COLO829 (cell line): ENCODE measurements at places on chromosomes 1 and 21.

DNA sequence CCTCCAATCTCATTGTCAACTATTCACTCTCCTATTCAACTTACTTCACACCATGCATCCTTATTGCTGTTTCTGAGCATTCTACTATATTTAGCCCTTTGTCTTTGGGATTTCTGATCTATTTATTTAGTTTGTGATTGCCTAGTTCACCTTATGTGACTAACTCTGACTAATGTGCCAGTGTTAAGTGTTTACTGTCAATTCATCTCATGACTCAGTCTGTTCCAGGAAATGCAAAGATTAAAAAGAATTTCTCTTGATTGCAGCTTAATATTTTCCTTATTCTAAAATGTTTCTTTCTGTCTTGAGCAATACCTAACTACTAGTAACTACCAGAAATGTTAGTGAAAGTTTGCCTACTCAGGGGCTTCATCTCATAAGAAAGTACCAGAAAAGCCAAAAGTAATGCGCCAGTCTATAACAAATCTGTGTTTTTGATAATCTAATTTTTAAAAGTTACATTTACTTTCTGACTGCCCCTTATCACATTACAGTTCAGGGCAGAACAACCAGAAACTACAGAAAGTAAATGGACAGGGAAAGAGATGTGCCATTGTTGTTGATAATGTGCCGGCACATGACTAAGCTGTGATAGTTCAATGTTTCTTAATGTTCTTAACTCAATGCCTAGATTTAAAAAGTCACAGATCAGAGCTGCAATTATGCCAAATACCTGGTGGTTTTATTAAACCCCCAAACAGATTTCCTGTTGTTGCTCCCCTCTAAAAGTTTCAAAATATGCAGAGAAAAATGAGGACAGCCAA lies 556.5 kb downstream of the PTBP2 start:
- DNase-seq, result peak; percentile 1

GRCh38 chr1:153277852-153278251 lies 18.4 kb downstream of the LORICRIN start:
- DNase-seq, result no peak

DNA sequence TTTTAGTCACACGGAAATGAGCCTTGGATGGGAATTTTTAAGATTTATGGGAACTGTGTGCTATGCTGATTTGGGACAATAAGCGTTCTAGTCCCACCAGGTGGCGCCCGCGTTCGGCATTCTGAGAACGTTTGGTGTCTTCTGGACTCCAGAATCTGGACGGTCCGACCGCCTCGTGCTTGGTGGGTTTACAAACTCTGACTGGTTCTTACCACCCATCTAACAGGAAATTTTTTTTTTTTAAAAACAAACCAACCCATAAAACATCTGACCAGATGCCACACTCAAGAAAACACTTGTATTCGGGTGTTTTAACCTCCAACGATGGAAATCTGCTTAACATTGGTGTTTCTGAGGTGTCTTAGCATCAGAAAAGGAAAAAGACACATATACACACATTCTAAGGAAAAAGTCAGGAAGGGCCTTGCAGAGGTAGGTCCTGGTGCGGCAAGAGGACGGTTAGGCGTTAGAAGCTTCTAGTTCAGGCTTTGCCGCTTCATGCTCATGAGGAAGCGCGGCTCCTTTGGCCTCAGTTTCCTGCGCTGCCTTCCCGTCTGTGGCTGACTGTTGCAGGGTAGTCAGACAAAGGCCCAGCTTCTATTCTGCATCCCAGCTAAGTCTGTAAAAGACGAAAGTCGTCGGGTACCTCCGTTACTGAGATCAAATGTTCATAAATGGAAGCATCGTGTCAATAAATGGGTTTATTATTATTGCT lies 814 bp upstream of the DYRK3 start:
- peak; percentile 90 for DNase-seq

DNA sequence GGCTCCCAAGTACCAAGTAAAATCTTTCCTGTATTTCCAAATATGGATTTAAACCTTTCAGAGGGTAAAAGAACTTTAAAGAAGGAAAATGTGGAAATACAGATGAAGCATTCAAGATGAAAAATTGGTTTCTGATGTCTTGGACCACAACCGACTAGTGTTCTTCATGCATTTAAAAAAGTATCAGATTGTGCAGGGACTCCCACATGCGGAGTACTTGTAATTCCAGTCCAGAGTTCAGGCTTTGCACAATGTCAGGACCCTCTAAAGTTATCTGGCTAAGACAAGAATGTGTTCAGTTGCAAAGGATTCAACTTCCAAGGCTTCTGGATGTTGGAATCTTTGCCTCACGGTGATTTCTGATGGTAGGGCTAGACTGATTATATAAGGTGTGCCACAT lies 66.7 kb downstream of the RGL1 start:
- no peak for DNase-seq
